ENCODE measurements at places on chromosomes 4 and X. TPM values are rescaled to one million over a fixed set of nuclear protein-coding genes. Genes with fewer than 3 reads are reported as not detected.
A peak's percentile ranks its signal among the peaks of the same experiment; 100 is the strongest.

GRCh38 chrX:119410027-119410819 lies 11.1 kb downstream of the SLC25A43 start:
- DNase-seq, result no peak

DNA sequence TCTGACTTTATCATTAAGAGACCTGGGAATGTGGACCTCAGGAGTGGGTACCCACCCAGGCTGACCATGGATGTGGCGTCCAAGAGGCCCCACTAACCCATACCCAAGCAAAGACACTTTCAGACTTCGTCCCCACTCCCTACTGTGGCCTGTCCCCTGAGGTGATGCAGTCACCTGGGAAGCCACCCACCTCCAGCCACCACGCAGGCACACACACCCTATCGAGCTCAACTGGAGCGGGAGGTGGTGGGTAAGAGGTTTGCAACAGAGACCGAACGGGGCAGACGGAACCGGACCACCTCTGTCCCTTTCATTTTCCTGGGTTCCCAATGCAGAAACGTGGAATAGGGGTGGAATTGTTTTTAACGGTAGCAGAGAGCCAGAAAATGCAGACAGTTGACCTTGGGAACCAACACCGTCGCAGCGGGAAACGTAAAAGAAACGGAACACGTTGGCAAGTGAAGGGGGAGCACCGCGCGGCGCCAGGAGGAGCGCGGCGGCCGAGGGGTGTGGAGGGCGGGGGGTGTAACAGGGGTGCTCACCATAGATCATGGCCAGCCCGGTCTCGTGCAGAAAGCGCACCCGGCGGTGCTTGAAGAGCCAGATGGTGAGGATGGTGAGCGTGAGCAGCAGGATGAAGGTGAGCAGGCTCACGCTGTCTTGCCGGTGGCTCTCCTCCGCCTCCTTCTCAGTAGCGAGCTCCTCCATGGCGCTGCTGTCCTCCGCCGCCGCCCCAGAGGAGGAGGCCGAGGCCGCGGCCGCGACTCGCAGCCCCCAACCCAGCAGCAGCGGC lies 559 bp downstream of the SLC9A7 start:
- no peak for DNase-seq

DNA sequence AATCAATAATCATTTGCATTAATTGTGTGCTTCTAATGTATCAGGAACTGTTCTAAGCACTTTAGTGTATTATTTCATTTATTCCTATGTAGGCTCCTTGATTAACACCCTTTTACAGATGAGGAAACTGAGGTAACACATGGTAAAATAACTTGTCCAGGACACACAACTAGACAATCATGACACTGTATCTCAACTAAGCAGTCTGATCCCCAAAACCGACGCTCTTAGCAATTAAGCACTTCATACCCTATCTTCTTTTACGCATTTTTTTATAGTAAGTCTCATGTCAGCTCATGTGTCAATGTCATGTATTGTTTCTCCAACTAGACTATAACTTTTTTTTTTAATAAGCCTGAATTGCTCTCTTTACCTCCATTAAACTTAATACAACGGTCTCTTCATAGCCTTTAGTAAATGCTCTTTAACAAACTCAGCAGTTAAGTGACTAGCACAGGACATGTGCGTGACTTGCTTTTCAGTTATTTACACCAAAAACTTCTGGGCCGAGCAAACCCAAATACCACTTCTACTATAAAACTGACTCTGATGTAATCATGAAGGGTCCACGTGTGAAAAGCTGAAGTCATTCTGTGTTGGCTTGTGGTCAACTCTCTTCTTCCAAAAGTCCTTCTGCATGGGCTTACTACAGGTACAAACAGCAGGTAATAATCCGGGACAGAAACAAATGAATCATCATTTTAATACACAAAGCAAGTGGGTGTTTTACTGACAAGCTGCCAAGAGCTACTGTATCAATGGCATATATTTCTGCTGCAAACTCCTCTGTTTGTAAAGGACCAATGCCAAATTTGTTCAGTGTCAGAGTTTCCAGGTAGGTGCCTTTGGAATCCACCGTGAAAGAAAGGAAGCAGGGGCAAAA lies 7.9 kb upstream of the AMBN start:
- DNase-seq, result no peak

- DNase-seq, result peak; percentile 58
Observed at GRCh38 chrX:3345281-3346191, 916 bp downstream of the MXRA5 start.

DNA sequence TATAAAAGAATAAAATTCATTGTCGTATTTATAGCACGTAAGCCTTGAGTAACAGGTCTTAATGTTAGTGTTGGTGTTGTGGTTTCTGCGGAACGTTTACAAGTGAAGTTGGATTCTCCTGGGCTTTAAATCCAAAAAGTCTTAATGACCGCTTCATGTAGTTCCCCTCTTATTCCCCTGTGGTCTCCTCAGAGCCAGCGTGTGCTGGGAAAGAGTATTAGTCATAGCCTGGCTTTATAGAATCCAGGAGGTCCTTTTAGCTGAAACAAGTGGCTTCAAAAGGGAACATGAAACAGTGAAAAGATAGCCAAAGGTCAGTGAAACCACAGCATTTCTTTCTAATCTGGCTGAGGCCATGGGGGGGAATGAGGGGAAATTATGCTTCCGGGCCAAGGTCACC lies 79.1 kb downstream of the CLCN4 start:
- DNase-seq, result no peak

The AMER1 gene
- 5.6 TPM for total RNA-seq

The DTHD1 gene
- not detected for total RNA-seq

Data from left ventricle myocardium inferior (tissue), 1 donor.